ENCODE measurements at places on chromosomes 2 and 18.

- DNase-seq = no peak
Measured at GRCh38 chr2:63272560-63272959, 221.9 kb downstream of the OTX1 start.

DNA sequence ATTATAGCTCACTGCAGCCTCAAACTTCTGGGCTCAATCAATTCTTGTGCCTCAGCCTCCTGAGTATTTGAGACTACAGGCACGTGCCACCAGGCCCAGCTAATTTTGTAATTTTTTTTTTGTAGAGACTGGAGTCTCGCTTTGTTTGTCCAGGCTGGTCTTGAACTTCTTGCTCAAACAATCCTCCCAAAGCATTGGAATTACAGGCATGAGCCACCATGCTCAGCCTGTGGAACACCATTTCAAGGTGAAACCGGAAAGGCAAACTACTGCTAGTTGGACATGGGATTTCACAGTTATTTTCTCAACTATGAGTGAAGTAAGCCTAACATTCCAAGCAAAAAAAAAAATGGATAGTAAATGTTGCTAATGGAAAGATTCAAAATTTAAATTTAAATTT lies 20.9 kb upstream of the TGIF1 start:
- no peak for DNase-seq

DNA sequence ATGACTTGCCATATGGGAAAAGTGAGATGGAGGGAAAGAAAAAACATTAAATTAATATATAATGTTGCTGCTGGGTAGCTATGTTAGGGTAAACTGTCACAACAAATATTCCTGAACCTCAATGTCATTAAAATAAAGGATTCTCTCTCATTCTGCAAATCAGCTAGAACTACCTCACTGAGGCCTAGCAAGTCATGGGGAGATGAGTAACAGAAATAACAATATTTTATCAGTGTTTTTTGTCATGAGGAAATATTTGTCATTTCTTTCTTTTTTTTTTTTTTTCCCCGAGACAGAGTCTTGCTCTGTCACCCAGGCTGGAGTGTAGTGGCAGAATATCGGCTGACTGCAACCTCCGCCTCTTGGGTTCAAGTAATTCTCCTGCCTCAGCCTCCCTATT lies 1282.3 kb upstream of the NRXN1 start:
- DNase-seq = no peak

DNA sequence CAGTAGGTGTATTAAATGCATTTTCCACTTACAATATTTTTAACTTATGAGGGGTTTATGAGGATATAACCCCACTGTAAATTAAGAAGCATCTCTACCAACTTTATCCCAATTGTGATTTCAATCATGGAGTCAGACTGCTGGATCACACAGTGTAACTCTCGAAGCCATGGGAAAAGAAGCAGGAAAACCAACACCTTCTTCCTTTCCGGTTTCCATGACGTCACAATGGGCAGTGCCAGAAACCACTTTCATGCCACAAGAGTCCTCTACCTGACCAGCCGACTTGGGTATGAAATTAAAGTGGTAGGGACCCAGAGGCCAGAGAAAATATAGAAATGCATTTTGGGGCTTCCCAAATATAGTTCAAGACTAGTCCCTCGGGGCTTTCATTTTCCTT lies 4.2 kb downstream of the RNF152 start:
- no peak for DNase-seq

DNA sequence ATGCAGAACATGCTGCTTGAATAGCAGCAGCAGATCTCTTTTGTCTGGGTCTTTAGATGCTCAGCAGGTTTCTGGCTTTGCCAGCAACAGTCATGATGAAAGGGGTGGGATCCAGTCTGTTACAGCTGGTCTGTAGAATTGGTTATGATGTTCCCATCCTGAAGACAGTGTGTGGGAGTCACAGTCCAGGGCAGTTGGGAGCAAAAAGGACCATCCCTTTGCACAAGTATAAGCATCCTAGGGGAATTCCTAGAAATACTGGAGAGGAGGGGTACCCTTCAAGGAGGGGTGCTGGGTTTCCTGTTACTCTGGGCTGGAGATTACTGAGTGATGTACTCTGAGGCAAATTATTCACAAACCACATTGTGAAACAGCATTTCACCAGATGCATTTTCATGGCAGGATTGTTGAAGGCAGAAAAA lies 119.9 kb upstream of the RND3 start:
- no peak for DNase-seq

- no peak for DNase-seq
Measured at GRCh38 chr2:60706021-60706420, 50.0 kb upstream of the PAPOLG start.

DNA sequence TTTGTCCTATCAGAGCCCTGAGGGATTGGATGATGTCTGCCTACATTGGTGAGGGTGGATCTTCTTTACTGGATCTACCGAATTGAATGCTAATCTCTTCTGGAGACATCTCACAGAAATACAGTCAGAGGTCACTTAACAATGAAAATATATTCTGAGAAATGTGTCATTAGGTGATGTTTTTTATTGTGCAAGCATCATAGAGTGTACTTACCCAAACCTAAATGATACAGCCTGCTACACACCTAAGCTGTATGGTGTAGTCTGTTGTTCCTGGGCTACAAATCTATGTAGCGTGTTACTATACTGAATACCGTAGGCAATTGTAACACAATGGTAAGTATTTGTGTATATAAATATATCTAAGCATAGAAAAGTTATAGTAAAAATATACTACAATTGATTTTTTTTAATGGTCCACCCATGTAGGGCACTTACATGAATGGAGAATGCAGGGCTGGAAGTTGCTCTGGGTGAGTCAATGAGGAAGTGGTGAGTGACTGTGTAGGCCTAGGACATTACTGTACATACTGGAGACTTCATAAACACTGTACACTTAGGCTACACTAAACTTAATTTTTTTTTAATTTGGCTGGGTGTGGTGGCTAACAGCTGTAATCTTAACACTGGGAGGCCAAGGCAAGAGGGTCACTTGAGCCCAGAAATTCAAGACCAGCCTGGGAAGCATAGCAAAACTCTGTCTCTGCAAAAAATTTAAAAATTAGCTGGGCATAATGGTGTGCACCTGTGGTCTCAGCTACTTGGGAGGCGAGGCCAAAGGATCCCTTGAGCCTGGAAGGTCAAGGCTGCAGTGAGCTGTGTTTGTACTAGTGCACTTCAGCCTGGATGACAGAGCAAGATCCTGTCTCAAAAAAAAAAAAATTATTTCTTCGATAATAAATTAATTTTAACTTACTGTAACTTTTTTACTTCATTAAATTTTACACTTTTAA lies 226.3 kb upstream of the UBE2E3 start:
- DNase-seq = no peak

DNA sequence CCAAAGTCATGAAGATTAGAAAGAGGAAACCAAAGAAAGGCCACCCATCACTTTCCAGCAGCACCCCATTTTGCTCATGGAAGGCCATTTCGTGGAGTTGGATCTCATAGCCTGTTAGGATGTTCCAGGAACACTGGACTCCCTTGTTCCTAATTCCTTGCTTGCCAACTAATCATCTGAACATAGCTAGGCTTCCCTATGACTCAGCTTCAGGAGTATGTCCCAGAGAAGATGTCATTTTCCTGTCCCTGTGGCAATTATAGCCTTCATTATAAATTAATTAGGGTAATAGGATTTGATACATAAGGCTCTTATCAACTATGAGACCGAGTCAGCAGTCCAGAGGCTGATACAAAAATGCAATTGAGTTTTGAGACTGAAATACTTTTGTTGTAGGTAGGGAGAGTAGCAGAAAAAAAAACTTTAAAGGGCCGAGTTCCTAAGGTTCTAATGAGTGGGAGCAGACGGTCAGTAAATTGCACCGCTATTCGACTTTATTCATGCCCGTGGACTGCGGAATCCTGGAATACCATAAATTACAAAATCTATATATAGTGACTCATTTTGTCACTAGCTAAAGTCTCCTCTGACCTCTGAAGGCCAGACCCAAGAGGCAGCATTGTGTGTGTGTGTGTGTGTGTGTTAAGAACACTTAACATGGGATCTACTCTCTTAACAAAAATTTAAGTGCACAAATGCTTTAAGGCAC lies 311.8 kb downstream of the FBXO15 start:
- DNase-seq = no peak

- no peak for DNase-seq
Measured at GRCh38 chr2:149134335-149134923, 95.9 kb downstream of the LYPD6B start.

DNA sequence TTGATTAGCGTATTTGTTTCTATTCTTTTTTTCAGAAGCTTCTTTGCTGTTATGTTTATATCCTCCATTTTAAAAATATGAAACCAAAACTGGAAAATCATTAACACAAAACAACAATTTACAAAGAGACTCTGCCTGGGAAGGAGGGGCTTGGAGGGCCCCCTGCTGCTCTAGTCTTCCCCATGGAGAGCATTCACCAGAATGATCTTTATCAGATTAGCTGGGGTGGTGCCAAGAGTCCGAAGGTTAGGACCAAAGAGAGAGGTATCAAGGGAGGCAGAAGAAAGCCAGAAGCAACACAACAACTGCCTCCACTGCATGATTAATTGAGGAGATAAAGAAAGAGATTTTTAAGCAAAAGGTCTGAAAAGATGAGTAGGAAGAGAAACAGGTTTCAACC lies 218.6 kb downstream of the IRS1 start:
- no peak for DNase-seq

DNA sequence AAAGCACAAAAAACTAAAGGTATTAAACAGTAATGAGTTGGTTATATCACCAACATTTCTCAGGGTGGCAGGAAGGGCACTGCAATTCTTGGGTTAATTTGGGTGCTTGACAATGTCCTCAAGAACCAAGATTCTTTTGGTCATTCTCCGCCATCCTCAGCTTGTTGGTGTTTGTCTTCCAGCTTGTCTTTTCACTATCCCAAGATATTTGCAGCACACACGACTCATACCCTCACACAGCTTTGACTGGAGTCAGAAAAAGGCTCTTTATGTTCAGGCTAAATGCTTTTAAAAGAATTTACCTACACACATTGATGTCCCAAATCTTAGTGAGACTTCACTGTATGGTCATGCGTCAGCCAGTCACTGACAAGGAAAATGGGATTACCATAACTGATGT lies 12.5 kb downstream of the GREB1L start:
- DNase-seq = no peak

GRCh38 chr2:85826990-85827878 lies 61.6 kb downstream of the ST3GAL5 start:
- no peak for DNase-seq

- no peak for DNase-seq
Measured at GRCh38 chr18:24928301-24928878, 423.6 kb downstream of the ZNF521 start.

GRCh38 chr2:204487447-204488229 lies 57.6 kb upstream of the PARD3B start:
- DNase-seq = no peak

GRCh38 chr2:36404754-36405153 lies 49.2 kb downstream of the CRIM1 start:
- no peak for DNase-seq

DNA sequence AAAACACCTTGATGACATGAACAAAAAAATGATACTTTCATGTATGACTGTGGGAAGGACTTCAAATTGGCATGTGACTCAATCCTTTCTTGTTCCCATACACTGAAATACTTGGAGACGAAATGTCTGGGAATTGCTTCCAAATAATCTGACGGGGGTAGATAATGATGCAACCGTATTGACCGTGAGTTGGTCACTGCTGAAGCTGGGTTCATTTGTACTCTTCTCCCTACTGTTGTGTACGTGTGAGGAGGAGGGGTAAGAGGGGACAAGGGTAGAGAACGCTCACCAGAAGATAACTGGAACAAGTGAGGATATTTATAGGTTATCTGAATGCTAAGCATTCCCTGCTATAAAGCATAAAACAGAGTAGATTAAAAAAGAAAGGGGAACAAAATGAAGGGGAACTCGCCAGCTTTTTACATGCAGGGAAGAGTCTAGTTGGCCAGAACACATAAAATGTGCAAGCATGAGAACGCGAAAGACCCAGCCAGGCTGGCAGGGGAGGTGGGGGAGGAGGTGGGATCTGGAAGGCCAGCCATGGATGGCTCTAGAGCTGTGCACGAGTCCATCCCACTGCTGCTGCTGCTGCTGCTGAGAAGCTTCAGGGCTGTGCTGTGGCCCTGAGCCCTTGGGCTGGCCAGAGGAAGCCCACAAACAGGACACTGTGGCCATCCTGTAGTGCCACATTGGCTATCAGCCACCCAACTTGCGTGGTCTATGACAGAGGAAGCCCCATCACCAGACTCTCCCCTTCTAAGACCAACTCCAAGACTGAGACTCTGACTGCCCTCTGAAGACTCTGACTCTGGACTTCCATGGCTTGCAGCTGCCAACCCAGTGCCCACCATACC lies 15.2 kb upstream of the CETN1 start:
- DNase-seq = no peak

GRCh38 chr18:25326361-25326952 lies 25.5 kb downstream of the ZNF521 start:
- DNase-seq = no peak

- no peak for DNase-seq
Measured at GRCh38 chr2:128069769-128070168, 21.2 kb upstream of the UGGT1 start.

DNA sequence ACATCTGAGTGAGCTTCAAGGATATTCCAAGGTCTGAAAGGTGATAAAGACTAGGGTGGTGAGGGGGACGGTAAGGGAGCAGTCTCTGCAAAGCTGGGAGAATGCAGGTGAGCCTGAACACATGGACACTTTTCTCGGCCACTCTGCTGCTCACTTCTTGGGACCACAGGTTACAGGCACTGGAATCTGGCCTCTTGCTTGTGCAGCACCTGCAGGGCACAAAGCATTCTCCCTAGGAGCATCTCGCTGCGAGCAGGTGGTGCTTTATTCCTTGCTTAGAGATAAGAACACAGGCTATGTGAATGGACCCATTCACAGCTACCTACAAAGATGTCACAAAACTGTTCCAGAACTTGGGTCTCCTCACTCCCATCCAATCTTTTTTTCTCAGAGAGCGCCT lies 153.2 kb downstream of the DDX1 start:
- no peak for DNase-seq

GRCh38 chr2:81247648-81248047 lies 943.1 kb upstream of the LRRTM1 start:
- no peak for DNase-seq

DNA sequence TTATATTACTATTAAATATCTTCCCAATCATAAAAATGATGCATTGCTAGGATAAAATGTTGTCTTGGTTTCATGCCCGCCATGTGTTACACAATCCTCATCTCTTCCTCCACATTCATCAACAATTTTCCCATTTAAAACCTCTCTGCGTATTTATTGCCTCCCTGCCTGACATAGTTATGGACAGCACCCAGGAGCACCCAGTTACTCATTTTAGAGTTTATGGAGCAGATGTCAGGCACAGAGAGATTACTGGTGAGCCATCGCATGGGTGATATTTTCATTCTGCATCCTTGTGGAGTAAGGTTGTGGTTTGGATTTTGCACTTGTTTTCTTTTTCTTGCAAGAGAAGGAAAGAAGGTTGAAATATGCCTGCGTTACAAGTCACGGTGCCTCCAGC lies 116.7 kb upstream of the NPAS2 start:
- no peak for DNase-seq

Measured in hypothalamus (tissue), 51 donors.